Central memory CD4-positive, alpha-beta T cell (primary cell): ENCODE measurements at places on chromosomes 1 and 21.

- DNase-seq: no peak
Observed at GRCh38 chr1:64584479-64584878, 114.5 kb downstream of the CACHD1 start.

- DNase-seq: no peak
Observed at GRCh38 chr1:54353959-54354358, 52.2 kb downstream of the SSBP3 start.

- no peak for DNase-seq
Observed at GRCh38 chr1:158978730-158979129, 31.0 kb upstream of the IFI16 start.

GRCh38 chr1:182968836-182969734 is 16.1 kb upstream of the SHCBP1L start:
- DNase-seq: no peak

DNA sequence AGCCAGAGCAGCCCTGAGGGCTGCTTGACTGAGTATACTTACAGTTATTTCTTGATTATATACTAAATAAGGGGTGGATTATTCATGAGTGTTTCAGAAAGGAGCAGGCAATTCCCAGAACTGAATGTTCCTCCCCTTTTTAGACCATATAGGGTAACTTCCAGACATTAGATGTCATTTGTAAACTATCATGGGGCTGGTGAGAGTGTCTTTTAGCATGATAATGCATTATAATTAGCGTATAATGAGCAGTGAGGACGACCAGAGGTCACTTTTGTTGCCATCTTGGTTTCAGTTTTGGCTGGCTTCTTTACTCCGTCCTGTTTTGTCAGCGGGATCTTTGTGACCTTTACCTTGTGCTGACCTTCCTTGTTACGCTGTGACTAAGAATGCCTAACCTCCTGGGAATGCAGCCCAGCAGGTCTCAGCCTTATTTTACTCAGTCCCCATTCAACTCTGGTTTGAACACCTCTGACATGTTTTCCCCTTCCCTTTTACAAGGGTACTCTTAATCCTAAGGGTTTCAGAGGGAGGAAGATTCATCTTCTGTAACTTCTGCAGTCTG is 16.2 kb downstream of the KCTD3 start:
- DNase-seq: no peak

DNA sequence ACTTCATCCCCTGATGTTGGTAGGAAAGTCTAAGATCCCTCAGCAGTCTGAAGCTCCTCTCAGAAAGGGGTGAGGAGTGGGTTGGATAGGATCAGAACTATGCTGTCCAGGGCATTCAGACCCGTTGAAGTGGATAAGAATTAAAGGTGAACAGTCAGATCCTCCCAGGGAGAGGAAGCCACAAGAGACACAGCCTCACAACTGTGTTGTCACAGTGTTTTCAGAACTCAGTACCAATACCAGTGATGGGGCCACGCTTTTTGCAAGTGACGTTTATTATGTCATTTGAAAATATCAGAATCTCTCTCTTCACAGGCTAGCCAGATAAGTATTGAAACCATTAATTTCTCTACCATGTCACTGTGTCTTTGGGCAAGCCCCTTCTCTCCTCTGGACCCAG is 15.4 kb upstream of the EPS15 start:
- no peak for DNase-seq

DNA sequence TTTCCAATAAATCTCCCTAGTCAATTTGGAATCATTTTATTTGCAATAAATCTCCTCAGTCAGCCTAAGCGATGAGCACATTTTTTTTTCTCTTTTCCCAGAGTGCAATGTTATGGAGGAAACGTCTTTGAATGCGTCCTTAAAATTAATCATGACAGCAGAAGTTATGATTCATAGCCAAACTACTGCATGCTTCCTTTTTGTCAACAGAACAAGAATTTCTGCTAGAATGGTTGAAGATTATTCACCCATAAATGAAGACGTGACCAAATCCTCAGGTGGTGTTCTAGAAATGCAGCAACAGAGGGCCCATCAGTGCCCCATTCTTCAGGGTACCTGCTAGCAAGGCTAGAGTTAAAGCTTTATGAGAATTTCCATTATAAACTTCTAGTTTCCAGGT is 407.9 kb upstream of the PKN2 start:
- DNase-seq: no peak

- DNase-seq: no peak
Observed at GRCh38 chr1:167060141-167061072, 29.8 kb downstream of the GPA33 start.

DNA sequence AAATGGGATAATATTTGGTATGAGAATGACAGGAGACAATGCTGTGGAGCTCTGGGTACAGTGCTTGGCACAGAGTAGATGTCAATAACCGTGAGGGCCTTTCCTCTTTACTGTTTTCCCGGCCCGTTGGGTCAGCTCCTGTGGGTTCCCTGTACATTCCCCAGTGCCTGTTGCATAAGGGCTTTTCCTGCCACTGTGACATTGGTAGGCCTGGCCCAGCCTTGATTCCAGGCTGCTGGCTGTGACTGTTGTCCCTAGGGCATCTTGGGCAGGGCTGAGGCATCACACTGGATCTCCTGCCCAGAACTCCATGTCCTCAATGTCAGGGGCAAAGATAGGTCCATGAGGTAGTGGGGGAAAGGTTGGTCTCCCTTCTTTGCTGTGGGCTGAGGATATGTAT is 25.8 kb upstream of the MYCL start:
- no peak for DNase-seq

- no peak for DNase-seq
Observed at GRCh38 chr1:150529017-150529416, 13.5 kb downstream of the FALEC start.

DNA sequence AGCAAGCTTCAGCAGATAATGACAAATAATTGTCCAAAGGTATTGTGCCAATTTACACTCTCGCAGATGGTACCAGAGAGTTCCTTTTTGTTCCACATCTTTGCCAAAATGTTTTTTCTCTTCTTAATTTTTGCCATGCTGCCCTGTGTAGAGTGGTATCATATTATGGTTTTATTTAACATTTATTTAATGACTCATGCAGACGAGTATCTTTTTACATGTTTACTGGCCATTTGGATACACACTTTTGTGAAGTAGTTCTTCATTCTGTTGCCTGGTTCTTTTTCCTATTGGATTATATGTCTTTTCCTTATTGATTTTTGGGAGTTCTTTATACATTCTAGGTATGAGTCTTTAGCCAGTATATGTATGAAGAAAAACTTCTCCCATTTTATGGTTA is 151.1 kb downstream of the PCNX2 start:
- no peak for DNase-seq

DNA sequence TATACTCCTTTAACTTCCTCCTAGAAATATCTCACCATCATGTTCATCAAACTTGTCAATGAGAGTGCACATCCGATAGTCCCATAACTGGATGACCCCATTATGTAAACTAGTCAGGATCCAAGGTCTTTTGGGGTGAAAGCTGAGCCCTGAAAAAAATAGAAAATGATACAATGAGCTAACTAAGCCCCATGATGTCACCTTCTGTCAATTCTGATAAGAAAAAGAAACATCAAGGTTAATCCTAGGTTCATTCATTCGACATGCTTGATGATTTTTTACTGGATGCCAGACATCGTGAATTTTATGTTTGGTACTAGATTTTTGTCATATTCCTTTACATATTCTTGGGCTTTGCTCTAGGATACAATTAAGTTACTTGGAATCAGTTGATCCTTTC is 2.9 kb downstream of the COPA start:
- DNase-seq: no peak

DNA sequence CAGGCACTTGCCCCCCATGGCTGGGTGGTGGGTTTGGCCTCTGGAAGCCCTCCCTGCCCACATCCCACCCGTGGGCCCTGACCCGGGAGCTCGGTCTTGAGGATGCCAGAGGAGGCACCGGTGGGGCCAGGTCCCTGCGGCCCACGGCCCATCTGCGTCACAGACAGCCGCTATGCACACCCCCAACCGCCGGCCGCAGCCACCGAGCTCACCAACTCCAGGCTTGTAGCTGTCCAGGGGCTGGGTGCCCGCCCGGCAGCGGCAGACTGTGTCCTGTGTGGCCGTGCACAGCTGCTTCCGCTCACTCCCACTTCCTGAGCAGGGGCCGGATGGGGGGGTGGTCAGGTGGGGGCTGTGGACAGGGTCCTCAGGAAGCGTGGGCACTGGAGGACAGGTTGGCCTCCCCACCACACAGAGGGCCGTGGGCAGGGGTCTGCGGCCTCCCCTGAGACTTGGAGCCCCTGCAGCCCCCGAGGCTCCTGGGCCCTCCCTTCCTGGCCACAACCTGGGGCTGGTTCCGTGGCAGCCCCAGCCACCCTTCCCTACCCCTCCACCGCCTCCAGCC is 1.1 kb downstream of the TNFRSF4 start:
- DNase-seq: peak; percentile 57

DNA sequence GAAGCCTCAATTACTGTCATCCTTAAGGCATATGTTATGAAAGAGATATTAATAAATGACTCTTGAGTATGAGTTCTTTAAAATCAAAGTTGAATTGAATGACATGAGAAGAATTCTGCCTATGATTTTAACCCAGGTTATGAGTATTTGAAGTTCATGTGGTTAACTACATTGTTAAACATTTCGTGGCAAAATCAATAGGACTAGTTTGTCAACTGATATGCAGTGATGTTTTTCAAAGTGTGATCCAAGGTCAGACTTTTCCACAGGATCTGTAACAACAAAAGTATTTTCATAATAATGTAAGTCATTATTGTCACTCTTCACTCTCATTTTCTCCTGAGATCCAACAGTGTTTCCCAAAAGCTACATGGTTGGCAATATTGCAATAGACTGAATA is 189.5 kb downstream of the DENND1B start:
- DNase-seq: no peak

DNA sequence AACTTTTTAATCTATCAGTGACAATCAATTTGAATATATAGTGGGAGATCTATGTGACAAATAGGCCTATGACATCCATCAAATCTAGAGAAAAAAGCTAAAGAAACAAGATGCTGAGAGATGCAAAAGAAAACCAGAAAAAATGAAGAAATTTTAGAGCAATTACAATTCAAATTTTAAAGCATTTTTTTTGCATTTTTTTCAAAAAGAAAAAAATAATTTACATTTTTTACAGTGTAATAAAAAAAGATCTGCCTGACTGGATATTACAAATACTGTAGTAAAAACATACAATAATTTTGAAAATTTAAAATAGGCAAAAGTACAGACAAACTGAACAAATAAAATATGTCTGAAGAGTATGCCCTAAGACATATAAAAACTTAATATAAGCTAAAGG is 14.4 kb downstream of the CD34 start:
- no peak for DNase-seq

DNA sequence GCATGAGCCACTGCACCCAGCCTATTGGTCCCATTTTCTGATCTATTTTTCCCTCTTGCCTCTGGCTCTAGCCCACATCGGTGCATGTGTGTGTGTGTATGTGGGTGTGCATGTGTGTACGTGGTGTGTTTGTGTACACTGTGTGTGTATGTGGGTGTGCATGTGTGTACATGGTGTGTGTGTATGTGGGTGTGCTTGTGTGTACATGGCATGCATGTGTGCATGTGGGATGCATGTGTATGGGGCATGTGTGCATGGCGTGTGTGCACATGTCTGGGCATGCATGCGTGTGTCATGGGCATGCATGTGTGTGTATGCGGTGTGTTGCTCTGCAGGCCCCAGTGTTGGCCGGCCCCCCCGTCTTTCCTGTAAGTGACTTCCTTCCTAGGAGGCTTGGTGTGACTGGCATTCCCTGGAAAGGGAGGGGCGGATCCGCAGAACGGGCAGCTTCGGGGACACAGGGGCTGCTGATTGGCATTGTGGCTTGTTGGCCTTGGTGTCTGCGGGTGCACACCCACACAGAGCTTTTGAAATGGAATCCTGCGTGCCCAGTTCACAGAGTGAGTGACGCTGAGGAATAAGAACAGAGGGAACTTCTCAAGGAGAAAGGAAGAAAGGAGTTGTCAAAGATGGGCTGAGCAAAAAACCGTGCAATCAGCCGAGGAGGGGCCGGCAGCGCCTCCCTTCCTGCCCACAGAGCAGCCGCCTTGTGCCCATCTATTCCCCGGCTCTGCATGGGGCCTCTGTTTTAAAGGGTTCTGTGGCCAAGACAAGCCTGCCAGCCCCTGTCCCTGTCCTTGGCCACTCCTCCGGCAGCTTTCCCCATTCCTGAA is 8.0 kb downstream of the PDXK start:
- no peak for DNase-seq
